ENCODE measurements at places on chromosomes 4 and X.

GRCh38 chr4:57943682-57944081 lies 833.5 kb upstream of the IGFBP7 start:
- no peak for DNase-seq
- no peaks in the 10 kb centered on the region for H3K27me3 ChIP-seq
- H3K4me1 ChIP-seq, result peaks cover 11% of the 10 kb centered on the region

- H3K36me3 ChIP-seq, result no peaks in the 10 kb centered on the region
- peaks cover 16% of the 10 kb centered on the region for H3K27me3 ChIP-seq
- H3K4me1 ChIP-seq, result no peaks in the 10 kb centered on the region
These were observed 450.7 kb downstream of the HNRNPD start for GRCh38 chr4:81923140-81923539.

GRCh38 chr4:148054275-148054674 lies 322.4 kb downstream of the ARHGAP10 start:
- no peak overlapping the region for H3K27ac ChIP-seq
- peaks cover 15% of the 10 kb centered on the region for H3K4me1 ChIP-seq
- DNase-seq, result no peak

DNA sequence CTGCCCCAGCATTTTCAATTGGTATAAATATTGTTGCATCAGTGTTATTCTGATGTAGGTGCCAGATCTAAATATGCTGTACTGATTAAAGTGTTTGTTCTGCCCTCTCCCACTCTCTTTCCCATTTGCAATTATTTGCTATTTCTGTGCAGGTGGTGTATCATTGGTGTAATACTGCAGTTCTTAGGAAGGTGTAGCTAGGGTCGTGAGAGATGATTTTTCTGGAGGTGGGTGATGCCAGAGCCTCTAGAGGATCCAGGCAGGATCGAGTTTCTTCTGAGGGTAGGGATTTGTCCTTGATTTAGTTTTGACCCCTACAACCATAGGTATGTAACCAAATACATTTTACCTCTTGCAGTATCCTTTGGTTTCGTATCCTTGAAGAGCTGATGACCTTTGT lies 1.9 kb downstream of the SMAD1 start:
- H3K27me3 ChIP-seq, result no peaks in the 10 kb centered on the region
- DNase-seq, result no peak
- H3K36me3 ChIP-seq, result no peaks in the 10 kb centered on the region
- no peaks in the 10 kb centered on the region for H3K4me1 ChIP-seq

- peak overlapping the region; percentile 54 for H3K27ac ChIP-seq
- H3K36me3 ChIP-seq, result peaks cover 15% of the 10 kb centered on the region
- H3K4me3 ChIP-seq, result peak overlapping the region; percentile 93
- H3K27me3 ChIP-seq, result no peaks in the 10 kb centered on the region
- H3K4me1 ChIP-seq, result peaks cover 4% of the 10 kb centered on the region
These were observed 1.7 kb downstream of the SPRY1 start for GRCh38 chr4:123398066-123398852.

DNA sequence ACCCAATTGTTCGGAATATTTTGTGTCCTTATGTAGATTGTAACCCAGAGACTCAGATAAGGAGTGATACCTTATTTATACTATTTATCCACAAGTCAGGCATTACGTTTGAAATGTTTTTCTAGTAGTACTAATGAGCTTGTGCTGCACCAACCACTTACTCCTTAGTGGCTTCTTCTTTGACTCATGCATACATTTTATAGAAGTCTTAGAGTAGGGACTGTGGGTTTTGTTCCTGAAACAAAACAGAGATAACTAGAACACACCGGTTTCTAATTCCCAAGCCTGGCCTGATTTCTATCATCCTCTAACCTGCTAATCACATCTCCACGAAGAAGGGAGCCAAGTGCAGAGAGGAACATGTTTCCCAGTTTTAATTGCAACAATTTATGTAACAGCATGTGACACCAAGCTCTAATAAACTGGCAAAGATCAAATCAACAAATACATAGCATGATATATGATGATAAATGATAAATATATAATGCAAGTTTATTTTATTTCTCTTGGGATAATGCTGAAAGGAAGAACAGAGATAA lies 32.3 kb downstream of the MGARP start:
- H3K4me3 ChIP-seq, result no peak overlapping the region
- H3K27ac ChIP-seq, result no peak overlapping the region
- H3K36me3 ChIP-seq, result no peaks in the 10 kb centered on the region
- no peaks in the 10 kb centered on the region for H3K4me1 ChIP-seq
- H3K27me3 ChIP-seq, result no peaks in the 10 kb centered on the region

DNA sequence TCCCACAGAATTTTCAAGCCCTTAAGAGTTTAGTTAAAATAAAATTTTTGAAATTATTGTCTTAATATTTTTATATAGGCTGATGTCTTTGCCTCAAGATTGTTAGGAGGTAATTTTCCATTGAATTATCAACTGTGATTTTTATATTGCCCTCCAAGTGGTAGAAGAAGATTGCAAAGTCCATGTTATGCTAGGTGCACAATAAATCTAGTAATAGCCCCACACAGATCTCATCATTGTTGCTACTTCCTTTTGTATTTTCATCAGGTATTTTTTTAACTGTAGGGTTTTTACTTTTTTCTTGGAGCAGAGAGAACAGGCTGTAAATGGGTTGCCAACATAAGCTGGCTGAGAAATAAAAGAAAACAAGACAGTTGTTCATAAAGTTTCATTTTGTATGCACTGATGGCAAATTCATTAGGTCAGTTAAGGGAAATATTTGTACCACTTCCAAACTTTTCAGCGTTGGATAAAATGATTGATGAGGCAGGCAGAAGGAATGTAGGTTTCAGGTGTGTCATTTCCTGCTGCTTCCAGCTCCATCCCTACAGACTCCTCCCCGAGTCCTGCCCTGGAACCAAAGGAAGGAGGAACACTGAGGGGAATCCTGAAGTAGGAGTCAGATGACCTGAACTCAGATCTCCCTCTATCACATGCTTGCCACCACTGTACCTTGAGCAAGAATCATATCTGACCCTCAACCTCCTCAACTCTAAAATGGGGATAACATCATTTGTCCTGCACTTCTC lies 105.5 kb downstream of the PRRG1 start:
- H3K36me3 ChIP-seq, result no peaks in the 10 kb centered on the region
- no peaks in the 10 kb centered on the region for H3K27me3 ChIP-seq
- no peak overlapping the region for H3K4me3 ChIP-seq
- H3K27ac ChIP-seq, result no peak overlapping the region

DNA sequence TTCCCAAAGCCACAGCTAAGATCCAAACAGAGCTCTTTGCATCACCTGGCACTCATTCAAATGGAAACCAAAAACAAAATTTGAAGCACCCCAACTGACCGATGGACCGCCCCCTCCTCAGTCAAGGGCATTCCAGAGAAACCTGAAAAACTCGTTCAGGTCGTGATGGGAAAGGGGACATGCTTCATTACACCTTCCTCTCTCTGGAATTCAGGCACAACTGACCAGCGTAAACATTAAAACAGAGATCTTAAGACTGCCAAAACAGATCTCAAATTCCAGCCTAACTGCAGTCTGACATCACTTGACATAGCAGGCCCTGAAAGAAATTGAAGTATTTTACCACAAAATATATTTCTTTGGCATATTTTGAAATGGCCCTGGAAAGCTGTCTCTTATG lies 28.5 kb downstream of the PTTG2 start:
- H3K27me3 ChIP-seq, result no peaks in the 10 kb centered on the region
- H3K4me1 ChIP-seq, result peaks cover 18% of the 10 kb centered on the region
- peak; percentile 79 for DNase-seq
- H3K36me3 ChIP-seq, result peaks cover 3% of the 10 kb centered on the region
- H3K27ac ChIP-seq, result no peak overlapping the region

DNA sequence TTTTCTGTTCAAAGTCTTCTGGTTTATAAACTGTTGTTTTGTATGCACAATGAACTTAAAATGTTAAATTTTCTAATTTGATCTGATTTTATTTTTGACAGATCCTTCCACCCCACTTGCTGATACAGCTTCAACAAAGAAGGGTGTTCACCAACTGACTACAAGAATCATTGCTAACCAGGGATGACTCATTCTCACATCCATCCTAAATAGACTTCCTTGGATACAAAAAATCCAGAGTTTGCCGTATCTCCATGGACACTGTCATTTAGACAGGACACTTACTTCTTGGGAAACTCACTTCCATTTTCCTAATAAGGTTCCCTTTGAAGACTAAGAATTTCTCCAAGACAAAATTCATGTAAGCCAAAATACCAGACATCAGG lies 111.6 kb upstream of the NWD2 start:
- DNase-seq, result no peak
- no peak overlapping the region for H3K27ac ChIP-seq
- H3K36me3 ChIP-seq, result no peaks in the 10 kb centered on the region
- no peak overlapping the region for H3K4me3 ChIP-seq

DNA sequence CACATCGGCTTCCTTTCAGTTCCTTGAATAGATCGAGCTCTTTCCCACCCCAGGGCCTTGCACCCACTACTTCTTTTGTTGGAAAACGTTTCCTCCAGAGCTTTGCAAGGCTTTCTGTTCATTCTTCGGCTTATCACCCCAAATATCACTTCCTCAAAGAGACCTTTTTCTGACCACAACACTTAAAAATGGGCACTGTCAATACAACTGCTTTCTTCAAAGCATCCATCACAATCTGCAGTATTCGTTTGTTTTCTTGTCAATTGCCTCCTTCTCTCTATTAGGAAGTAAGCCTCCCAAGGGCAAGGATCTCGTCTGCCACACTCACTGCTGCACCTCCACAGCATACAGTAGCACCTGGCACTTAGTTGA lies 17.7 kb upstream of the CENPU start:
- H3K4me3 ChIP-seq, result no peak overlapping the region
- no peak overlapping the region for H3K27ac ChIP-seq
- DNase-seq, result no peak
- no peaks in the 10 kb centered on the region for H3K27me3 ChIP-seq

- peak; percentile 54 for DNase-seq
- no peak overlapping the region for H3K4me3 ChIP-seq
- no peaks in the 10 kb centered on the region for H3K4me1 ChIP-seq
- H3K27ac ChIP-seq, result no peak overlapping the region
- peaks cover 28% of the 10 kb centered on the region for H3K27me3 ChIP-seq
These were observed 30.3 kb upstream of the GLRB start for GRCh38 chr4:157045507-157046127.

DNA sequence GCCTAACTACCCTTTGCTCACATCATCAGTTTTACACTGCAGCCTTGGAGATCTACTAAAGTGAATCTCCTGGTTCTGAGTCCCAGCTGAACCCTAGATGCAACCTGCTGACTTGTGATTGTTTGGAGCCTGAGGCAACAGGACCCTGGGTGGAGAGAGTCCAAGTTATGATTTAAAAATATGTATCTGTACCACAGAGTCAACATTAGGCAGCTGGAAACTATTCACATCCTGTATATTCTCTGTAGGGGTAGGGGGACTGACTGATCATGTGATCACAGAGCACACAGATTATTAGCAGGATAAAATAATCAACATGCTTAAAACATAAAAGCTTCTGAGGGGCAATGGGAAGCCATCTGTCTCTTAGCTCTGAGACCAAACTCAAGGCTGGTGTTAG lies 52.1 kb downstream of the CT47B1 start:
- no peak overlapping the region for H3K27ac ChIP-seq
- H3K4me1 ChIP-seq, result no peaks in the 10 kb centered on the region
- H3K36me3 ChIP-seq, result no peaks in the 10 kb centered on the region
- H3K4me3 ChIP-seq, result no peak overlapping the region
- DNase-seq, result no peak
- peaks cover 56% of the 10 kb centered on the region for H3K27me3 ChIP-seq

DNA sequence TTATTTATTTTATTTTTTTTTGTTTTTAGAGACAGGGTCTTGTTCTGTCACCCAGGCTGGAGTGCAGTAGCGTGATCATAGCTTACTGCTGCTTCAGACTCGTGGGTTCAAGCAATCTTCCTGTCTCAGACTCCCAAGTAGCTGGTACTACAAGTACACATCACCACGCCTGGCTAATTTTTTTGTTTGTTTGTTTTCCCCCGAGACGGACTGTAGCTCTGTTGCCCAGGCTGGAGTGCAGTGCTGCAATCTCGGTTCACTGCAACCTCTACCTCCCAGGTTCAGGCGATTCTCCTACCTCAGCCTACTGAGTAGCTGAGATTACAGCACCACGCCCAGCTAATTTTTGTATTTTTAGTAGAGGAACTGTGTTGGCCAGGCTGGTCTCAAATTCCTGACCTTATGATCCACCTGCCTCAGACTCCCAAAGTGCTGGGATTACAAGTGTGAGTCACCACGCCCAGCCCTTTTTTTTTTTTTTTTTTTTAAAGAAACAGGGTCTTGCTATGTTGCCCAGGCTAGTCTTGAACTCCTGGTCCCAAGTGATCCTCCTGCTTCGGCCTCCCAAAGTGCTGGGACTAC lies 32.2 kb downstream of the COPS4 start:
- no peaks in the 10 kb centered on the region for H3K4me1 ChIP-seq
- no peak for DNase-seq
- no peaks in the 10 kb centered on the region for H3K27me3 ChIP-seq
- H3K36me3 ChIP-seq, result peaks cover 69% of the 10 kb centered on the region
- no peak overlapping the region for H3K27ac ChIP-seq

DNA sequence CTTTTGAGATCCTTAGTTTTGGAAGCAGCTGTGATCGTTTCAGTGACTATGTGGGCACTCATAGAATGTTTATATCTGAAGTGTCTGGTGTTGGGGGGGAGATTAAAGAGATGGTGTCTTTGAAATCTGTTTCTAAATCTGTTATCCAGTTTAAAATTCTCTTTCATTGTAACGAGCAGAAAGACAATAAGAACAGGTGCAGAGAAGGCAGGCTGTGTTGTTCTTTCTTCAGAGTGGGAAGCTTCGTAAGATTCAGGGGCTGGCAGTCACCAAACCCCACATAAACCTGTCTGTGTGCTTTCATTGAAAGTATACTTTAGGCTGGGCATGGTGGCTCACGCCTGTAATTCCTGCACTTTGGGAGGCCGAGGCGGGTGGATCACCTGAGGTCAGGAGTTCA lies 16.3 kb upstream of the DHRSX start:
- no peak overlapping the region for H3K27ac ChIP-seq
- H3K4me1 ChIP-seq, result no peaks in the 10 kb centered on the region
- no peaks in the 10 kb centered on the region for H3K36me3 ChIP-seq
- DNase-seq, result no peak
- H3K4me3 ChIP-seq, result no peak overlapping the region

DNA sequence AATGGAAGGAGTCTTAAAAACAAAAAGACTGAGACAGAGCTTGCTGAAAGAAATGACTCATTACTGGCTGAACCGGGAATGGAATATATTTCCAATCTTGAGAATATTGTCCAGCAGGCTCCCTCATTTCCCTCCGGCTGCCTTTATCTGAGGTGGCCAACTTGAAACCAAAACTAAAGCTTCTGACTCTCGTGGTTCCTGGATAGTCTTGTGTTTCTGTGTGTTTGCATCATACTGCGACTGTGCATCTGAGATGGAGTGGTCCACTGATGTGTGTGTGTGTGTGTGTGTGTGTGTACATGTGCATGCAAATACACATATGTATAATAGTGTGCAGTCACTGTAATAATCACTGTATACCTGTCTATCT lies 145.6 kb upstream of the SCML1 start:
- H3K4me1 ChIP-seq, result no peaks in the 10 kb centered on the region
- H3K27ac ChIP-seq, result no peak overlapping the region
- no peaks in the 10 kb centered on the region for H3K36me3 ChIP-seq
- no peaks in the 10 kb centered on the region for H3K27me3 ChIP-seq

- no peaks in the 10 kb centered on the region for H3K4me1 ChIP-seq
- no peak for DNase-seq
- H3K27me3 ChIP-seq, result no peaks in the 10 kb centered on the region
- no peak overlapping the region for H3K27ac ChIP-seq
These were observed 264.3 kb downstream of the RAPGEF2 start for GRCh38 chr4:159366966-159367780.
